ENCODE measurements at places on chromosomes 12 and 14.

DNA sequence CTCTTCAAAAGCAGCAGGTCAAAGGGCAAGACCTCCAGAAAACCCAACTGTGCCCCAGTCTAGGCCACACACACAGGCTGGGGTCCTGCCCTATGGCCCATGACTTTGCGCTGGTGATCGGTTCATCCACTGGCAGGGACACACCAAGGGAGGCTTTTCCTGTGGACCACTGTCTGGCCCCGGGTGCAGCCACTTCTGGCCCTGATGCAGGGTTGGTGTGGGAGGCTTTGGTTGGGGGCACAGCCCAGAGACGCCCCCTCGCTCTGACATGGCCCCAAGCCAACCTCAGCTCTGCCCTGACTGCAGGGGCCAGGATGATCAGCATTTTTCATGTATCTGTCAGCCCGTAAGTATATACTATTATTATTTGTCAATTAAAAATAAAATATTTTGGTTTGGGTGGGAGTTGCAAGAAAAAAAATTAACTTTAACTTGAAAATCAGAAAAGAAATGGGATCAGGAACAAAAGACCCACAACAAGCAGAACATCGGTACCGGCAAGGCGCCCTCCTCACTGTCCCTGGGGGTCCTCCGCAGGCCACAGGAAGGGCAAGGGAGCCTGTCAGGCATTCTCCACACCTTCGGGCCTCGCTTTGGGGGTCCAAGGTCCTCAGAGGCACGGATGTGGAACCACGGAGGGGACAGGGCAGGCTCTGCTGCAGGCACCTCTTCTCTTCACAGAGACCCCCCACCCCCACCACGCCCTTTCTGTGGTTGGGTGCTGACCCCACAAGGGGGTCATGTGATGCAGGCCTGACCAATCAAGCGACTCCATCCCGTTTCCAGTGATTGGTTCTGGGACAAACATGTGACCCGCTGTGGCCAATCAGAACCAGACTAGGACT lies 181.5 kb upstream of the SFSWAP start:
- no peak for DNase-seq

GRCh38 chr14:91140672-91141071 lies 26.8 kb downstream of the DGLUCY start:
- DNase-seq: no peak

GRCh38 chr12:1844661-1845409 lies 24.5 kb downstream of the LRTM2 start:
- DNase-seq: no peak

DNA sequence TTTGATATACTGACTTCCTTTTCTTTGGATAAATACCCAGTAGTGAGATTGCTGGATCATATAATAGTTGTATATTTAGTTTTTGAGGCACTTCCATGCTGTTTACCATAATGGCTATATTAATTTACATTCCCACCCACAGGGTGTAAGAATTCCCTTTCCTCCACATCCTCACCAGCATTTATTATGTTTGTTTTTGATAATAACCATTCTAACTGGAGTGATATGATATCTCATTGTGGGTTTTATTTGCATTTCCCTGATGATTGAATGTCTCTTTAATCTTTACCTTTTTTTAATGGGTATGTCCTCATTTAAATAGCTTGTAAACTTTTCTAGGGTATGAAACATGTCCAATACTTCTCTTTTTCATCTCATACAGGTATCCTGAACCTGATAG lies 11.6 kb upstream of the SAV1 start:
- no peak for DNase-seq

DNA sequence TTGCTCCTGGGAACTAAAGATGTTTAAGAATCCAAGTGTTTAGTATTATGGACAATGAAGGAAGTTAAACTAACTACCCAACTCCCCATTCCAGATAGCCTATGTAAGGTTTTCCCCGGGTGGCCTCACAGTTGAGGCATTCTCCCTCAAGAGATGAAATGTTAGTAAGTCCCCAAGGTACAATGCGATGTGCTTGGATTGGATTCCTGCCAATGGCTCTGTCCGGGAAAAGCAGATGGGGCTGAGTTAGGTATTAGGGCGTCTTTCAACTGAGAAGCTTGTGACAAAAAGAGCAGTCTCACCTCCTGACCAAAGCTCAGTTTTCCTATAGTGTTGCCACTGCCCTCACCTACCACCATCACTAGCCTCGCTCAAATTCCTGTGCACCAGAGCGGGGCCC lies 64.8 kb upstream of the E2F7 start:
- DNase-seq: no peak

GRCh38 chr12:119980242-119980641 lies 8.8 kb upstream of the BICDL1 start:
- DNase-seq: no peak

DNA sequence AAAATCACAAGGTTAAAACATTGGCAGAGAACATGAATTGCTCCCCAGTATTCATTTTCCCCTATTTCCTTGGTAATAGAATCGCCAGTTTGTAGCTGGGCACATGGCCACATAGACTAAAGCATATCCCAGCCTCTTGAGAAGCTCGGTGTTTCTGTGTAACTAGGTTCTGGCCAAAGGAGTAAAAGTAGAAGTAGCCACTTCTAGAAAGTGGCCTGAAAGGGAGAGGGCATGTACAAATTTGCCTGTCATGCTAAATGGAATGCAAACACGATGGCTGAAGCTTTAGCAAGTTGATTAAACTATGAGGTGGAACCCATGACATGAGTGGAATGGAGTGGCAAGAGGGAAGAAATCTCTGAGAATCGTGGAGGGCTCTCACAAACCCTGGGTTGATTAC lies 173.7 kb upstream of the EGLN3 start:
- no peak for DNase-seq

DNA sequence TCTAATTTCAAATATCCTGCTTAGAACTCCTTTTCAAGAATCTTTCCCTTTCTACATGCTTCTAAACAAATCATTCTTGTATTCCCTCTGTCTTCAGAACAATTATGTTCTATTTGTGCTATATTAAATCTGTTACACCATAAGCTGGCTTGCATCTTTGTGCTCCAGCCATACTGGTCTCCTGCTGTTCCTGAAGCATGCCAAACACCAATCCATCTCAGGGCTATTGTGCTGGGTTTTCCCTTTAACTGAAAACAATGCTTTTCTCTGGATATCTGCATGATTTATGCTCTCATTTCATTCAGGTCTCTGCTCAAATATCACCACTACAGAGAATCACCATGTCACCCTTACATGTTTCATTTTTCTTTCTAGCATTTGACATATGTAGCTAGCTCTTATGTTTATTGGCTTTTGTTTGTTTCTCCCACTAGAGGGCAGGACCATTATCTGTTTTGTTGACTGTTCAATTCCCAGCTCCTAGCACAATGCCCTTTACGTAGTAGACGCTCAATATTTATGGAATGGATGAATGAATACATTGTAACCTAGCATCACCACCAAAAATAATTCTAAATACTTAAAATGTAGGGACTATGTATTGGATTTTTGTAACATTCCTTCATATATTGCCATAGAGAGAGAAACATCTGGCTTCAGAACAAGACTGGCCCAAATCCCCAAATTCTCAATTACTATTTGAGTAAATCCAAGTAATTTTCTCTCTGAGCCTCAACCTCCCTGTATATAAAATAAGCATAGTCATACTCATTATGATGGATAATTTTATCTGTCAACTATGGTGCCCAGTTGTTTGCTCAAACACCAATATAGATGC lies 302.0 kb upstream of the SYT1 start:
- DNase-seq: no peak

GRCh38 chr14:51328772-51329353 lies 88.8 kb downstream of the TMX1 start:
- no peak for DNase-seq

DNA sequence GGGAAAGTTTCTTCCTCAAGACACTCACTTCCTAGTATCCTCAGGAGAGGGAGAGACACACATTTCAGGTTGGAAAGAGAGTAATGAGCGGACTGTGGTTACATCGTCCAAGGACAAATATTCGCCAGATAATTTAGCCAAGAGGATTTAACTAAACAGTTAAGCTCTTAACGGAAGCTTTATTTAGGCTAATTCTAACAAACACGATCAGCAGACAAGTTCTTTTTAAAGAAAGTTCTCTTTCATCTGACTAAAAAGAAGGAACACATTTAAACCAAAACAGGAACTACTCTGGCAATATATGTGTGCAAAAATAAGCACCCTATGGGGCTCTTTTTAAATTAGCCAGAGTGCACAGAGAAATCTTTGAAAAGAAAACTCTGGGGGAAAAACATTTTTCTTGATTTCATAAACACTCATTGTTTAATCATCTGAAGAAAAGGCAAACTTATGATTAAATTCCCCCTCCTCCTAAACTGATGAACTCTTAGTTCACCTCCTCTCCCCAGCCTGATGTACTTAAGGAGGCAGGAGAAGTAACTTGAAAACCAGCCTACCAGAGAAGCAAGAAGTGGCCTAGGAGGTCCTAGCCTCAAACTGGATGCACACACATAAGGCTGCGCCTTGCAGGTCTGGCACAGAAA lies 13.3 kb upstream of the BTG1 start:
- peak; percentile 36 for DNase-seq

DNA sequence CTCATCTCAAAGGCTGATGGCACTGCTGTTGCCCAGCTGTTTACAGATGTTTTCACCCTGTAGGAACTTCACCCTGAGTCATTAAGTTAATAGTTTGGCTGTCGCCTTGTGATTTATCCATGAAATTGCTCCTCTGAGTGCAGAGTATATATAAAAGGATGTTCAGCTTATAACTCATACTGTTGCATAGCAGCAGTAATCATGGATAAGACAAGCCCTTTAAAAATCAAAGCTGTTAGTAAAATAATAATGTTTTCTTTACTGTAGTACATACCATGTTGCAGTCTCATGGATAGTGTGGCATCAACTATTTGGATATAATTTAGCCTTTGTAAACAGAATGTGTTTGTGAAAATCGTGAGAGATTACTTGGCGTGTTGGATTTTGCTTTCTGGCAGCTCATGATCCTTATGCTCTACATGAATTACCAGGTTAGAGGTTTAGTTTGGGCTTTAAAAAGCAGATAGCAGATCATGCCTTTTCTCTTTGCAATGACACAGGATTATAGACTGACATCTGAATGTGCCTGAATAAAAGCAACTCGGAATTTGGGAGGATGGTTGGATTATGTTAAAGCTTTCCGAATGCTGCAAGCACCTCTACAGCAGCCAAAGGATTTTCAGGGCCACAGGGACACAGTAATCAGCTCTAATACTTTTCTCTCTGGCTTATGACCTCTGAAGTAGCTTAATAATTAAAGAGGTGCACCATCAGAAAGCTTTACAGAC lies 279.7 kb upstream of the ATP2B1 start:
- no peak for DNase-seq

GRCh38 chr14:70289138-70289537 lies 70.3 kb downstream of the COX16 start:
- DNase-seq: peak; percentile 6

DNA sequence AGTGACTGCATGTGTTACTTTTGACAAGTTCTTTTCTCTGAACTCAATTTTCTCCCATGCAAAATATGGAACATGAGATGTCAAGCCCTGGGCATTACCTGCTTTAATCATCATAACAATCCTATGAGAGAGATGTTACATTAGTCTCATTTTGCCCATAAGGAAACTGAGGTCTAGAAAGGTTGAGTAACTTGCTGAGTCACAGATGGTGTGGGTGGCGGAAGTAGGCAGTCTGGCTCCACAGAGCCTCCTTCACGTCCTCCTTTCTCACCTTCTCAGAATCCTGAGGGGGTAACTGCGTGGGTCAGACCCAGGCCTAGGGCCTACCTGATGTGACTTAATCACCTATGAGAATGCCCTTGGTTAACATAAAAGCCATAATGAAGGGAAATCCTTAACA lies 50.7 kb downstream of the TMTC1 start:
- DNase-seq: no peak

GRCh38 chr12:55068416-55069010 lies 48.7 kb downstream of the NEUROD4 start:
- DNase-seq: peak; percentile 34

DNA sequence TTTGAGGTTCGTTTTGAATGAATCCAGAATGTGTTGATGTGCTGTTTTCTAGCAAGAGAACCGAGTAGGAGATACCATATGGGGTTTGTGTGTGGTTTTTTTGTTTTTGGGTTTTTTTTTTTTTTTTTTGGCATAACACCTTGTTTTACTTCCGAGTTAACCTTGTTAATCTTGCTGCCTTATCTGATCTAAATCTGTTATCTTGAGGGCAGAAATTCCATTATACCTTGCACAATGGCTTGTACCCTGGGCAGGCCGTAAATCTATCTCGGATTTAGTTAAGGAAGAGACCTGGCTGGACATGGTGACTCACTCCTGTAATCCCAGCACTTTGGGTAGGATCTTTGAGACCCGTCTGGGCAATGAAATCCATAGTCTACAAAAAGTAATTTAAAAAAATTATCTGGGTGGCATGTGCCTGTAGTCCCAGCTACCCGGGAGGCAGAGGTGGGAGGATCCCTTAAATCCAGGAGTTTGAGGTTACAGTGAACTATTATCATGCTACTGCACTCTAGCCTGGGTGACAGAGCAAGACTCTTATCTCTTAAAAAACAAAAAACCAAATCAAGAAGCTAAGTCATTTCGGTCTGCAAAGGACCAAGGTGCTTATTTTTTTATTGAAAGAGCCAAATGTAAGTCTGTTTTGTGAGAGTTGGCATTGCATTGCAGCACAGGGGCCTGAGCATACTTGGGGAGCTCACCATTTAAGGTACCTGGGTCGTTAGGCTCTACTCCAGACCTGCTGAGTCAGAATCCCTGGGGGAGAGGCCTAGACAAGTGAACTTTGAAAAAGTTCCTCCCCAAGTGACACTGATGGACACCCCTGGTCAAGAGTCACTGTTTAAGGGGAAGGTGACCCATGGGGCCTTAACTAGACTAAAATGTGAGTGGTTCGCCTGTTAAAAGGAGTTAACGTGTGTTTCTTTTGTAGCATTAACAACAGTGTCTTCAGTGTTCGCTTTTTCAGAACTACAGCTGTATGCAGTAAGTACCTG lies 6.7 kb downstream of the DLST start:
- DNase-seq: no peak

DNA sequence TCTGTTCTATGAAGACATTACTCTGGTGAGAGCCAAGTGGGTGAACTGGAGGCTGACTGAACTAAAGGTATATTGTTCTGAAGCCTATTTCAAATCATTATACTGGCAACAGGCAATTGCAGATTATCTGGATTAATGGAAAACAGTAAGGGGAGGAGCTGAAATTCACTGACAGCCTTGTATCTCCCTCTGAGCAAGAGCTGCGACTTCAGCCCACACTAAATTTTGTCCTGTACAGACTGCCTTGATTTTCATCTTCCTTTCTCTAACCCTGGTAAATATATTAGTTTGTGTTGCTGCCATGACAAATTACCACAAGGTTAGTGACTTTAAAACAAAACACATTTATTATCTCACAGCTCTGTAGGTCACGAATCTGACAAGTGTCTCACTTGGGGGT lies 231.1 kb downstream of the SLC2A13 start:
- DNase-seq: no peak

GRCh38 chr12:113189361-113189760 lies 3.8 kb downstream of the RITA1 start:
- DNase-seq: no peak

DNA sequence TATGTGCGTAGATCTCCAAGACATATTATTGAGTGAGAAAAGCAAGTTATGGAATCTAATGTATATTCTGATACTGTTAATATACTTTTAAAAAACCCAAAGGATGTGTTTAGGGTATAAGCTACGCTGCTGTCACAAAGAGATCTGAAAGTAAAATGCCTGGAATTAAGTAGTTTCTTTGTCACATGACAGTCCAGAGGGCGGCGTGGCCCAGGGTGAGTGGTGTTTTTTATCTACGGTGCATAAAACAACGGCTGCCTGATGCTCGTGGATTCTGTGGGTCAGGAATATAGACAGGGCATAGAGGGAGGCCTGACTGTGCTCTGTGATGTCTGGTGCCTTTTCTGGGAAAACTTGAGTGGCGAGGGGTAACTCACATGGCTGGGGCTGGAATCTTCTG lies 21.3 kb downstream of the TMEM120B start:
- no peak for DNase-seq

Measured in CD8-positive, alpha-beta memory T cell (primary cell).